ENCODE measurements at places on chromosomes 1 and 21.

DNA sequence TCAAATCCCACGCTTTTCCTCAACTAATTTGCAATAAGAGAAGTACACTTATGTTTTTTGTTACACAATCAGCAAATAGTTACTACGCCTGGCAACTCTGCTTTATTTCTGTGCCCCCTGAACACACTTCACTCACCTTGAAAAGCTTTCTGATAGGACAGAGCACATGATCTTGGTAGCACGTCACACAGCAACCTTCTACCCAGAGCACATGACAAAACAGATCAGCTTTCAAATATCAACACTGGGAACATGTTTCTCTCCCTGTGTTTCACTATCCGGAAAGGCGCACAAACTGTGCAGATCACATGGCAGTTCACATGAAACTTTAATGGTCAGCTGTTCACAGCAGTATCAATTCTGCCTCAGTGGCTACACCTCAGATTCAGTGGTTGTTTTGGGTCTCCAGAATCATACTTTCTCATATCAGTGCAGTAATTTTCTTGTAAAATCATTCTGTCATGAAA lies 2.2 kb downstream of the SLC19A2 start:
- DNase-seq = no peak

DNA sequence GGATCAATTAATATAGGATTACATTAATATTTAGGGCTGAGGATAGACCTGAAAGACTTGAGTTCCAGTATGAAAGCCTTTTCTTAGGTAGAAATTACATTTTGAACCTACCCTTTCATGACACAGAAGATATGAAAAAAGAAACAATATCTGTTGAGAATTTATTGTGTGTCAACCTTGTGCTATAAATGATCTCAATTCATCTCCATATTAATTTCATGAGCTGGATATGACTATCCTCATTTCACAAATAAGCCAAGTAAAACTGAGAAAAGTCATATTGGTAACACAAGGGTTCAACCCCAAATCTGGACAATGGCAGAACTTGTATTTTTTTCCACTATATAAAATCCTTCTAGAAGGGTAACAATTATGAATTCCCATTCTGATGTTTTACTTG lies 120.0 kb downstream of the TRIM33 start:
- no peak for DNase-seq

DNA sequence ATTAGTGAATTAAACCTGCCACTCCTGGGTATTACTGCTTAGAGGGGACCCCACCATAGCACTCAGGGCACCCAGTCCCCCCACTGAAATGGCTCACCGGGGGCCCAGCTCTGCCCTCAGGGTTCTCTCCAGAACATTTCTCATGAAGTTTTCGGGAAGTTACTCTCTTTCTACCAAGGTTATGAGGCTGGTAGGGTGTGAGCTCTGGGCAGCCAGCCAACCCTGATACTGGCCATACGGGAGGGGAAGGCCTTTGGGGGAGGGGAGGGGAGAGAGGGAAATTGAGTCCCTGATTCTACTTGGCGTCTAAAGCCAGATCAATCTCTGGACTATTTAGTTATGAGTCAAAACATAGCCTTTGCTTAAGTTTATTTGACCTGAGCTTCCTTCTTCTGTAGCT lies 12.9 kb upstream of the PDE9A start:
- peak; percentile 70 for DNase-seq

DNA sequence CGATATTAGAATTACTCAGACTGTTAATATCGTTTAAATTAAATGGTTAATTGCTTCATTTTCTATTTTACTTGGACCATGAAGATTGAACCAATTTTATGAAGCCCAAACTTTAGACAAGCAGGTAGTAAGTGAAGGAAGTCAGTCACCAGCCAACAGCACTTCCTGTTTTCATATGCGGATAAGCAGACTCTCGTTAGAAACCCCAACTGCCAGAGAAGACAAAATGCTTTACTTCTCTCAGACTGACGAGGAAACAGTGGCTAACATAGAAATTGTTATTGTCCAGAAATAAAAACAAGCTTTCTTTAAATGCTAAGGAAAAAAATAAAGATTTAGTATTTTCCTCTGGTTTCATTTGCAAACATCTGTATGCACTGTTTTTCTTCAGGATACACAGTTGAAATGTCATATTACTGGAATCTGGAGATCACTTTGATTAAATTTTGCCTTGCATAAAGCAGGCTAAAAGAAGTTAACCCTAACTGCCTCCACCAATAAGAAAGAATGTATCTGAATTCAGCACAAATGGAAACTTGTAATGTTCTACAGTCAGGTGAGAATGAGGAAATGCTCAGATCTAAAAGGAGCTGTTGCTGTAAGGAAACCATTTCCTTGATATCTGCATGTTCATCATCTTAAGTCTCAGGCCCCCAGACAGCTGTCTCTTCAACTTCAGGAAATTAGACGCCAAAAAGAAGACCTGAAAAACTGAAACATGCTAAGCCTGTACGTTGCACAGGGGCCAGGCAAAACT lies 129.8 kb upstream of the SAMSN1 start:
- DNase-seq = peak; percentile 83

- DNase-seq = no peak
Observed at GRCh38 chr1:215878843-215879242, 311.7 kb downstream of the KCTD3 start.

DNA sequence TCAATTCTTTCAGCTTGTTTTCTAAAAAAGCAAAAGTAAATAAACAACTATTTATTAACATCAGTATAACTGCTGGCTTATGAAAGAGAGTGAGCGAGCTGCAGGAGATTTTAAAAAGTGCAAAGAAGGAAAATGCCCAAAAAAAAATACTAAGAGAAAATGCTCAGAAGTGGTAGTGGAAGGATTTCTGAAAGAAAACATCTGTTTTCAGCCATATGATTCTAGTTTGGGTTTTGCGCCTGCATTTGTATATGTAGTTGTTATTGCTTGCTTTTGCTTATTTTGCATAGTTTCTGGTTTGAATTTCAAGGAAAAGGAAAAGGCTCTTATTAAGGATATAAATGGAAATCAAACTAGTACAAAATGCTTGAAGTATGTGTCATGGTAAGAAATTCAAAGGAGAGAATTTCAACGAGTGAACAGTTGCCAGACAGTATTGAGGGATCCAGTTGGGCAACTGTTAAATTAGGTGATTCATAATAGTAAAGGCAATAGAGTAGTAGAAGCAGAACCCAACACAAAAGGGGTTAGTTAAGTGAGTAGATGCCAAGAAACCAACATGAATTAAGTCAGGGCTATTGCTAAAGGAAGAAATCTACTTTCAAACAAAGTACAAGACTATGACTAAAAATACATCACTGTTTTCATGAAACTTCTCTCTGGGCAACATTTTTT lies 1.2 kb downstream of the GBP5 start:
- no peak for DNase-seq

GRCh38 chr1:40090652-40091355 lies 6.2 kb downstream of the PPT1 start:
- no peak for DNase-seq

DNA sequence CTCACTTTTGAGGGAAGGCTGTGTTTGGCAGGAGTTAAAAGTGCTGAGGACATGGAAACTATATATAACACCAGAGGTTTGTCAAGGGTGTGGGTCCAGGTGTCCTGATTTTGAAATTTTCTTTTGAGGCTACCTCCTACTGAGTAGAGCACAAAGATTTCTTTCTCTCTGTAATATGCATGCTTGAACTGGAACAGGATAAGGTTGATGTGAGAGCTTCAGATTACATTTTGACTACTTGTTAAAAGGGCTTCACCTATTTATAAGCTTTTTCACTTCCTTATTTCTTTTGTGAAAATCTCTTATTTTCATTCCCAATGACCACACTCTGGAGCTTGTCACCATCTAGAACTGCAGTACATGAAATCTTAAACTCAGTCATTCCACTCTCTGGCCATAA lies 59.8 kb upstream of the PLA2G4A start:
- DNase-seq = no peak

DNA sequence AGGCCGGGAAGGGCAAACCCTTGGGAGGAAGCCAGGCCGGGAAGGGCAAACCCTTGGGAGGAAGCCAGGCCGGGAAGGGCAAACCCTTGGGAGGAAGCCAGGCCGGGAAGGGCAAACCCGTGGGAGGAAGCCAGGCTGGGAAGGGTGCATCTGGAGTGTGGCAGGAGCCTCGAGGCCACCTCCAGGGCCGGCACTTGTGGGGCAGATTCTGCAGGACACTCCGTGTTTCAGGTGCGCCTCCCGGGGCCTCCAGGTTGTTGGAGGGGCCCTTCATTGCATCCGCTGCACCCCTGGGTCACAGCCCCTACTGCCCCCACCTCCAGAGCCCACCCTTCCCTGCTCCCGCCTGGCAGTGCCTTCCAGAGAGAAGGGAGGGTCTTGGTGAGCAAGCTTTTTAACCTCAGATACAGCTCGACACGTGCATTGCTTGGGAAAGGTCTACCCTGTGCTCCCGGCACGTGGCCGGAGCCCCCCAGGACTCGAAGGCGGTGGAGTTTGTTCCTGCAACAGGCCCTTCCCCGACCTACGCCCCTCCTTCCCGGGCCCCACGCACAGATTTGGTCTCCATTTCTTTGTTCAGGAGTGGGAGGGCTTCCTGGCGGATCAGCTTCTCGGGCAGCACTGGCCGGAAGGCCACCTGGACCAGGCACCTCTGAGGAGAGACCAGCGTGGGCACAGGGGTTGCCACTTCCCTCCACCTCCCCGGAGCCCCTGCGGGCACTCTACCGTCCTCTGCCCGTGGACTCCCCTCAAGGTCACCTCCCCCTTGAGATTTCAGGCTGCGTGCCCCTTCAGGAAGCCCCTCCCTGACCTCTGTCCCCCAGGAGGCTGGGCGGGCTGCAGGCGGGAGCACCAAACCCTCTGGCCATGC lies 9.4 kb upstream of the TMEM52 start:
- no peak for DNase-seq

- DNase-seq = no peak
Observed at GRCh38 chr1:247638011-247638410, 32.6 kb downstream of the OR2G3 start.

DNA sequence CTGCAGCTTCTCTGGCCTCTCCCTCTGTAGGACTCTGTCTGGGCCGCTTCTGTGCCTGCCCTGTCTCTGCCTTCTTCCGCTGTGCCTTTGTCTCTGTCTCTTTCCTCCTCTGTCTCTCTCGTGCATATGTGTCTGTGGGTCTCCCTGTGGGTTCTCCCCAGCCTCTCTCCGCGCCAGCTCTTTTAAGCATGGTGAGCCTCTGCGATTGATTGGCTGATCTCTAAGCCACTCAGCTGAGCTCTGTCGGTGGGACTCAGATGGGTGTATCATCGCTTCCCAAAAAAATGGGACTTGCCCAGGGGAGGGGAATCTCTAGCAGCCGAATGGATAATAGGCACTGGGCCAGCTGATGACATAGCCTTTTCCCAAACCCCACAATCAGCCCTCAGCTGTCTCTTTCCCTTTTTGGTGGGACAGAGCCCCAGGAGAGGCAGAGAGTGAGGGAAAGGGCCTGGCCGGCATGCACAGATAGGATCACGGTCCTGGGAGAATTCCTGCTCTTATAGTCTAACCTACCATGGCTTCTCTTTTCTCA lies at the start of gene ADAMTS4:
TSS of gene ADAMTS4 (minus strand) at position 158 of the 535 bp plus-strand sequence. CDS start 427 bp downstream, outside the sequence.
- no peak for DNase-seq

DNA sequence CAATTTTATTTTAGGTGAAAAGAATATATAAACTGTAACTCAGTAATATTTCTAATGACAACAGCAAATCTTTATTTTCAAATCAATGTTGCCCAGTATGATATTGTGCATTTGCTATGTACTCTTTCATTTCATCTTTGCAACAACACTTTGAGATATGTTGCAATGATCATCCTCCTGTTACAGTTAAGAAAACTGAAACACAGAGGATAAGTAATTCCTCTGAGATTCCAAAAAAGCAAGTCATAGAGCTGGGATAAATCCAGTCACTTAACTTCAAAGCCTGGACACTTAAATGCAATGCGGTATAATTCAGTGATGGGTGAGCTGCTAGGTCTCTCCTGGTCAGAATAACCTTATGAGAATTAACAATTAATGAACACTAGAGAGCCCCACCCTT lies 48.6 kb upstream of the EXO1 start:
- no peak for DNase-seq

GRCh38 chr21:34093083-34093482 lies 19.7 kb downstream of the MRPS6 start:
- no peak for DNase-seq

- no peak for DNase-seq
Observed at GRCh38 chr1:17289721-17290120, 18.3 kb upstream of the PADI4 start.
